Small intestine (tissue), 16 donors: ENCODE measurements at places on chromosomes 2 and 18.

DNA sequence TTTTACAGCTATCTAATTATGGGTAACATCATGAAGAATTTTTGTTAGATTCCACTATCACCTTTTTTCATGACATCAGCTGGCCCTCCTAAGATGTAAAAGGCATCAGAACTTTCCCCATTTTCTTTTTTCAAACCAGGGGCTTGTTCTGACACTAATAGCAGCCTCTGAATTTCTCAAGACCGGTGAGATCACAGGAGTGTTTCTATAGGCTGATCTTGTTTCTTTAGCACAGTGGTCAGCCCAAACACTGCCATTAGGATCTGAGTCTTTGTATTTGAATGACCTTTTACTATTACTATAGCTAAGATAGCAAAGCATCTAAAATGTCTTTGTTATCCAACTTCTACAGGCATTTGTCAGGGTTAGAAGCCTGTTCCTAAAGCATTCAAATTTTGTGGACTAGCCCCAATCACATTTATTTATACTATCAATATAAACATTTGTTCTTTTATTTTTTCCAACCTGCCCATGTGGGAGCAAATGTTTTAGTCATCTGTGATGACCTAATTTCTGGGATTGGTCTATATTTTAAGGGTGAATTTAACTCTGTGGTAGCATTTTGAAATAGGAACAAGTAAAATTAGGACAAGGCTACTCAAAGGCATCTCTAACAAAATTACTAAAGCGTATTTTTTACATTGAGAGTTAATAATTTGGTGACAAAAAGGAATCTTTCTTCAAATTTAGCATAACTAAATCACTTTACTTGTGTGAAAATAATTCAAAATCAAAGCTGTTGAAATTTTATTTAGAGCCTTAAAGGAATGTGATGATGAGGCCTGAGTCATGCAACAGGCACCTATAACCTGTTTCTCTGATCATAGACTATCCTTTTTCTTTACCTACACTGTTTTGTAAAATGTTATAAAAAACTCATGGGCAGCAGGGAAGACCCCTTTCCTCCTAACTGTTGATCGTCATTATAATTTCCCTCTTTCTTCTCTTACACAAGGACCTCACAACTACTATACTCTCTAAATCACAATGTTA is 39.3 kb downstream of the ZAP70 start:
- no peak for DNase-seq

- no peak for DNase-seq
Observed at GRCh38 chr2:168545439-168546082, 89.5 kb downstream of the CERS6 start.

DNA sequence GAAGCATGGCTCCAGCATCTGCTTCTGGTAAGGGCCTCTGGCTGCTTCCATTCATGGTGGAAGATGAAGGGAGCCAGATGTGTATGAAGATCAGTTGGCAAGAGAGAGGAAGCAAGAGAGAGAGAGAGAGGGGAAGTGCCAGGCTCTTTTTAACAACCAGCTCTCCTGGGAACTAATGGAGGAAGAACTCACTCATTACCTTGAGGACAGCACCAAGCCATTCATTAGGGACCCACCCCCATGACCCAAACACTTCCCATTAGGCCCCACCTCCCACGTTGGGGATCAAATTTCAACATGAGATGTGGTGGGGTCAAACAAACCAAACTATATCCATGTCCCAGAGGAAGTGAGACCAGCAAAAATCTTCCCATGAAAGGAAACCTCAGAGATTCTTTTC is 124.8 kb upstream of the SIX2 start:
- no peak for DNase-seq

DNA sequence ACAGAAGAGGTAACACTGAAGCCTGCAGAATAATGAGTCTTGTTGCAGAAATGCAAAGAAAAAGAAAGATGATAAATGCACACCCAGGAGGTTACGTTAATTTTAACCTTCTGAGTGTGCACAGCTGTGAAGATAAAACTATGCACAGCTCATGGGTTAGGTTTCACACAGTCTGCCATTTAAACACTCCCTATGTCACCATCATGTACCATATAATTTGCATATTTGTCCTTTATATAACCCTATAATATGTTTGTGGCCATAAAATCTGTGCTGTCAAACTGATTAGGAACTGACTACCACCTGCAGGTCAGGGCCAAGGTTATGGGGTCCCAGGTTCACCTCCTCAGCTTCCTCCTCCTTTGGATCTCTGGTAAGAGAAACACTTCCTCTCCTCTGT is 205.5 kb downstream of the RPIA start:
- DNase-seq: no peak

DNA sequence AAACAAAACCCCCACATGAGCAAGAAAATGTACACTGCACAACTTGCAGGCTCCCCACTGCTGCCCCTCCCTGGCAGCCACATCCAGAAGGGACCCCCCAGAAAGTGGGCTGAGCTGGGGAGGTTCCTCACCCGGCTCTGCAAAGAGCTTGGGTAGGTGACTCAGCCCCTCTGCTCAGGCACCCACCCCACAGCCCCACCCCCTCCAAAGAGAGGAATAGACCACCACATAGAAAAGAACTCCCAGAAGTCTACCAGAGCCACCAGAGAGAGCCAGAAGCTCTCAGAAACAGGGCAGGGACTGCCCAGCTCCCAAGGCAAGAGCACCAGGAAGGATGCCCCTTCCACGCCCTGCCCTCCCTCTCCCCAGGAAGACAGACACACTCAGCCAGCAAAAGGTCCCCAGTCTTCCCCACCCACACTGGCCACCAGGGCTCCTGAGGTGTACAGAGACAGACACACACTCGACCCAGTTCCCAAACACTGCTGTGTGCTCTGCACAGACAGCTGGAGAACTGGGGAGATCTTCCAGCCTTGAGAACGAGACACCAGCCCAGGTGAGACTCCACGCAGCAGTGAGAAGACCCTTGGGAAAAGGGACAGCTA is 28.2 kb downstream of the BIN1 start:
- no peak for DNase-seq

GRCh38 chr2:96801786-96802595 is 14.1 kb upstream of the CNNM3 start:
- no peak for DNase-seq

DNA sequence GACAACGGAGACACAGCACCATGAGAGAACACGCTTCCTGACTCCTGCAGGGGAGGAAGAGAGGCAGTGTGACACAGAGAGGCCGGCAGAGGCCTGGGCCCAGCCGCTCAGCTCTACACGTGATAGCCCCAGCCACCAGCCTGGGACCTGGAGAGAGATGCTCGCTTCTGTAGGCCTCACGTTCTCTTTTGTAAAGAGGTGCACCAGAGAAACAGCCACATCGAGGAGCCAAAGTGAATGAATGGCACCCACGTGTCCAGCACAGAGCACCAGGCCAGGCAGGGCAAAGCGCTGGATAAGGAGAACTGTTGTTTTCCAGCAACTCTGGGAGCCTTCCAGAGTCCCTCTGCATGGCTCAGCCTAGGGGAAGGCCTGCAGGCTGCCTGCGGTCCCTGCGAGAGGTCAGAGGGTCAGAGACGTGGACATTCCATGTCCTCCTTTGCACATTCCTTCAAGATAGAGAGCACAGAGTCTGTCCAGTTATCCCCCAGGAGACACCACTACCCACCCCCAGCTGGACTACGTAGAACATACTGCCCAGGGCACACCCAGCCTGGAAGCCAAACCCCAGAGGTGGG is 14.2 kb downstream of the LIMS2 start:
- no peak for DNase-seq

DNA sequence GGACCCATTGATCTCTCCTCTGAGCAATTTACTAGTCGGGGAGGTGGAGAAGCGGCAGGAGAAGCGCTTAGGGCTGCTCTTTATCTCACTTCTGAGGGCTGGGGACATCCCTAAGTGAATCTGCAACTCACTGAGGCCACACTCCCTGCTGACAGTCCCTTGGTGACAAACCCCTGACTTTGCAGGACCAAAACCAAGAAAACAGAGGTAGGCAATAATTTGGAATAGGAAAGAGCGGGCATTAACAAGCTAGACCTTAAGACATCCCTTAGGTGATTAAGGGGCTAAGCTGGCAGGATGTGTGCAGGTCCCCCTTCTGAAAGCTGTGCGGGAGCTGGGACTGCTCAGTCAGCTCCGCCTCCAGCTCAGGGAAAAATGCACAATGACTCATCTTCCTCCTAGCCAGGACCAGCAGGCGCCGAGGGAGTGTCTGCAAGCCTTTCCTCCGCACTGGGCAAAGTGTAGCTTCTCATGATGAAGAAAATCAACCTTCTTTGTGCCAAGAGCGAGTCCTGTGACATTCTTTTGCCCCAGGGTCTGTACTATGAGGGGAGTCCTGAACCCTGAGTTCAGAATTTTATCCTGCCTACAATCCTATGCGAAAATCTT is 63.3 kb downstream of the BOD1L2 start:
- DNase-seq: peak; percentile 90

- DNase-seq: no peak
Observed at GRCh38 chr2:15692551-15693377, 101.1 kb downstream of the DDX1 start.

DNA sequence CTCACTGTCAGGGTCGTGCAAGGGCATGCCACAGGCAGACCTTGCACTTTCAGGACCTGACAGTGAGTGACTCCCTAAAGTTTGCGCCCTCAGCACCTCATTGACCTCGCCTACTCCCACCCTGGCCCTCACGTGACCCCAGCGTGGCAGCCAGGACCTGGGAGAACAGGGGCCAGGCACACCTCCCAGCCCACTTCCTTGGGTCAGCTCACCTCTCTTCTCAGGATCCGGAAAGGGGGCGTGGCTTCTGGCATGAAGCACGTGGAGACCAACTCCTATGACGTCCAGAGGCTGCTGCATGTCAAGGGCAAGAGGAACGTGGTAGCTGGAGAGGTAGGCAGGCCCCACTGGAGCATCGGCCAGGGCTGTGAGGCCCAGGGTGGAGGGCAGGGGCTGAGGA is 8.8 kb downstream of the VIL1 start:
- DNase-seq: no peak

GRCh38 chr2:101900375-101900774 is 91.4 kb upstream of the IL1R2 start:
- no peak for DNase-seq

DNA sequence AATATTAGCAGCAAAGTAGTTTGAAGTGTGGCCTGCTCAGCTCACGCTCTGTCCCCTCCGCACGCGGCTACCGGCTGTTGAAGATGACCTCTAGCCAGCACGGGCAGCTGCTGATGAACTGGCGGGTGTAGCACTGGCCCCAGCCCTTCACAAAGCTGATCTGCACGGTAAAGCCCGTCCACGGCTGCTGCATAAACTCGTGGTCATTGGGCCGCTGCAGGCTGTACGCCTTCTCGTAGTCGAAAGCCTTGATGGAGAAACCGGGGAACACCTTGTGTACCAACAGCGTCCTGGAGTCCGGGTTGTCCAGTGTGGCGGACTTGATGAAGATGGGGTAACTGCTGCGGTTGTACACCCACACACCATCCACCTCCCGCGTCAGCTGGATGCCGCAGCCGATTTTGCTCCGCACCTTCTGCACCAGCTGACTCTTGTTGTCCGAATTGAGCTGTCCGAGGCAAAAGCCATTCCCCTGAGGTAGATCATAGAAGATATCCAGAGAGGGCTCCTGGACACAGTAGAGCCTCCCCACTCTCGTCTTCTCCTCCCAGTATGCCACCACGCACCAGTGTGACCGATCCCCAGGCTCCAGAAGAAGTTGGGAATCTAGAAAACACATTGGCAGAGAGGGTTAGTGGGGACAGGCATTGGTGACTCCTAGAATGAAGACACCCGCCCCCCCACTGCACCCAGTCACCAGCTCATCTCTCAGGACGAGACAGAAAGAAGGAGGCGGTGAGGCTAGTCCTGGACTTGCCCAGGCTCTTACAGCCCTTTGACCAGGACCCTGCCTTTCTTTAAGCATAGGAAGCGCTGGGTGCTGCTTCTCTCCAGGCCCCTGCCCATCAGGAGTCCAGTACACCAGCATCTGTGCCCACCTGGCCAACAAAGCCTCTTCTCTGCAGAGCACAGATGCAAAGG is 29.2 kb downstream of the SMAD7 start:
- peak; percentile 9 for DNase-seq
